ENCODE measurements at places on chromosomes 5 and 9. TPM values are rescaled to one million over a fixed set of nuclear protein-coding genes. Genes with fewer than 3 reads are reported as not detected.

Gene OLFM1
- 53.4 TPM for total RNA-seq

Gene FOXD4
- not detected for total RNA-seq

Gene WDR38
- total RNA-seq, result not detected

Gene COL5A1
- 12.0 TPM for total RNA-seq

Gene PCDHGB6
- 3.4 TPM for total RNA-seq

Gene CARTPT
- total RNA-seq, result not detected

Gene PCAT7
- 3.2 TPM for total RNA-seq

Gene SAXO1
- total RNA-seq, result not detected

Gene C9orf153
- total RNA-seq, result 0.65 TPM

Gene ARID3C
- not detected for total RNA-seq

Gene STPG3
- not detected for total RNA-seq

GRCh38 chr5:159242656-159243055 lies 20.4 kb upstream of the UBLCP1 start:
- no peaks in the 10 kb centered on the region for H3K36me3 ChIP-seq
- H3K27ac ChIP-seq, result no peak overlapping the region
- no peak overlapping the region for H3K4me3 ChIP-seq
- H3K27me3 ChIP-seq, result no peaks in the 10 kb centered on the region
- DNase-seq, result no peak
- H3K4me1 ChIP-seq, result no peaks in the 10 kb centered on the region

GRCh38 chr5:55004729-55005128 lies 19.3 kb upstream of the GZMK start:
- no peak overlapping the region for H3K4me3 ChIP-seq
- no peaks in the 10 kb centered on the region for H3K27me3 ChIP-seq
- no peak for DNase-seq
- no peaks in the 10 kb centered on the region for H3K36me3 ChIP-seq

- no peak overlapping the region for H3K4me3 ChIP-seq
- no peaks in the 10 kb centered on the region for H3K36me3 ChIP-seq
- H3K4me1 ChIP-seq, result no peaks in the 10 kb centered on the region
Observed at GRCh38 chr5:128376577-128376976, 161.5 kb downstream of the FBN2 start.

GRCh38 chr5:158514319-158514985 lies 585.3 kb downstream of the EBF1 start:
- H3K27me3 ChIP-seq, result no peaks in the 10 kb centered on the region
- no peaks in the 10 kb centered on the region for H3K36me3 ChIP-seq
- DNase-seq, result no peak
- H3K27ac ChIP-seq, result no peak overlapping the region

DNA sequence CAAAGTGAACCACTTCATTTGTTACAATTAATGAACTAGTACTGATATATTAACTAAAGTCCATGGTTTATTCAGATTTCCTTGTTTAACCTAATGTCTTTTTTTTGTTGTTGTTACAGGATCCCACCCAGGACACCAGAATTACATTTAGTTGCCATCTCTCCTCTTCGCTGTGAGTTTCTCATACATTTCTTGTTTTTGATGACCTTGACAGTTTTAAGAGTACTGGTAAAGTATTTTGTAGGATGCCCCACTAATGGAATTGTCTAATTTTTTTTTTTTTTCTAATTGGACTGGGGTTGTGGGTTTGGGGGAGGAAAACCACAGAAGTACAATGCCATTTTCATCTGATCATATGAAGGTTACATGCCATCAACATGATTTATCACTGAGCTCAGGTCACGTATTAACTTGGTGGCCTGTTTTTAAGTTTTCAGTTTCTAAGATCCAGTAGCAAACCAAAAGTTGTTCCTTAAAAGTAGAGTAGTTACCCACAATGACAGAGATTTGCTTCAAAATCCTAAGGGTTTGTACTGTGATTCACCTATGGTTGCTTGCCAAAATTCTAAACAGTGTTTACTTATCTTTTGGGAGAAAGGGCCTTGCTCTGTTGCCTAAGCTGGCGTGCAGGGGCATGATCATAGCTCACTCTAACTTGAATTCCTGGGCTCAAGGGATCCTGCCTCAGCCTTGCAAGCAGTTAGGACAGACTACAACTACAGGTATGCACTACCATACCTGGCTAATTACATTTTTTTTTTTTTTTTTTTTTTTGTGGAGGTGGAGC lies 4.5 kb upstream of the OTULIN start:
- no peak overlapping the region for H3K27ac ChIP-seq
- no peak for DNase-seq
- no peaks in the 10 kb centered on the region for H3K36me3 ChIP-seq
- H3K4me1 ChIP-seq, result peaks cover 5% of the 10 kb centered on the region

GRCh38 chr9:133144904-133145851 lies 18.5 kb downstream of the GBGT1 start:
- no peak for DNase-seq
- no peaks in the 10 kb centered on the region for H3K27me3 ChIP-seq
- no peaks in the 10 kb centered on the region for H3K36me3 ChIP-seq
- H3K4me3 ChIP-seq, result peak overlapping the region; percentile 60

DNA sequence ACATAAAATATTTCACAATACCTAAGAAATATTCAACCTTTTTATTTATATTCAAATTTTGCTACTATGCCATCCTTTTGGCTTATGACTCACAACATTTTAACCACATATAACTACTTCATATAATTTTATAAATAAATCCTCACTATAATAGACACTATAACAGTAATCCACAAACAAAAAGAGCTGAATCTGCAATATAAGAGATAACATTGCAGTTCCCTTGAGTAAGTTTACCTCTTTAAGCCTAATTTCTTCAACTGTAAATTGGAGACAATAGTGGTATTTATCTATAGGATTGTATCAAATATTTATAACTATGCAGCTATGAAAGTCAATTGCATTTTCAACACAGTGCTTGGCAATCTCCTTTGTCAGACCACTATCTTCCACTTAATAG lies 1084.5 kb downstream of the NR2F1-AS1 start:
- no peaks in the 10 kb centered on the region for H3K27me3 ChIP-seq
- H3K4me1 ChIP-seq, result no peaks in the 10 kb centered on the region
- no peak overlapping the region for H3K4me3 ChIP-seq
- no peaks in the 10 kb centered on the region for H3K36me3 ChIP-seq

GRCh38 chr5:83510260-83510659 lies 38.7 kb downstream of the VCAN start:
- H3K27me3 ChIP-seq, result no peaks in the 10 kb centered on the region
- H3K4me1 ChIP-seq, result no peaks in the 10 kb centered on the region
- H3K27ac ChIP-seq, result no peak overlapping the region
- H3K4me3 ChIP-seq, result no peak overlapping the region

GRCh38 chr5:177025101-177025601 lies 2.7 kb downstream of the ZNF346 start:
- H3K27me3 ChIP-seq, result no peaks in the 10 kb centered on the region
- no peak overlapping the region for H3K4me3 ChIP-seq
- H3K36me3 ChIP-seq, result no peaks in the 10 kb centered on the region
- no peak overlapping the region for H3K27ac ChIP-seq
- no peaks in the 10 kb centered on the region for H3K4me1 ChIP-seq

DNA sequence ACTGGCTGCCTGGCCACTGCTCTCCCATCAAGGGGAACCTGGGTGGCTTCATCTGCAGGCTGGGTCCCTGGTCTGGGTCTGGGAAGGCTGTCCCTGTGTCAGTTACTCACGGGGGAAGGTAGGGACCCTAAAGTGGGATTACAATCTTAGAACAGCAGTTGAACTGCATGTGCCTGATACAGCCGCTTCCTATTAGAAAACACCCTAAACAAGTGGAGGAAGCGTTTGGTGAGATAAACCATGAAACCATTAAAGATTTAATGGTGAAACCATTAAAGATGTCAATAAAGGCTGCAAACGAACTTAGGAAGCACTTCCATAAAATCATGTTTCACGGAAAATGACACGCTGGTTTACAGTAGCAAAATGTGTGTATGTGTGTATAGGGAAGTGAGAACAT lies 2.5 kb upstream of the GFI1B start:
- no peak for DNase-seq
- no peaks in the 10 kb centered on the region for H3K36me3 ChIP-seq
- no peak overlapping the region for H3K27ac ChIP-seq
- peaks cover 6% of the 10 kb centered on the region for H3K4me1 ChIP-seq
- H3K27me3 ChIP-seq, result no peaks in the 10 kb centered on the region

- H3K36me3 ChIP-seq, result no peaks in the 10 kb centered on the region
- DNase-seq, result no peak
- no peak overlapping the region for H3K27ac ChIP-seq
- no peaks in the 10 kb centered on the region for H3K27me3 ChIP-seq
Observed at GRCh38 chr9:130159057-130159456, 13.1 kb upstream of the NCS1 start.

- H3K27ac ChIP-seq, result no peak overlapping the region
- H3K4me3 ChIP-seq, result no peak overlapping the region
- DNase-seq, result no peak
Observed at GRCh38 chr5:107665036-107665570, 5.6 kb downstream of the EFNA5 start.

- no peak for DNase-seq
- H3K36me3 ChIP-seq, result no peaks in the 10 kb centered on the region
- H3K27ac ChIP-seq, result no peak overlapping the region
- H3K4me3 ChIP-seq, result no peak overlapping the region
- H3K27me3 ChIP-seq, result no peaks in the 10 kb centered on the region
- peaks cover 12% of the 10 kb centered on the region for H3K4me1 ChIP-seq
Observed at GRCh38 chr5:169805527-169805934, 168.5 kb downstream of the DOCK2 start.

GRCh38 chr5:149405550-149406202 lies 26.6 kb upstream of the IL17B start:
- no peaks in the 10 kb centered on the region for H3K36me3 ChIP-seq
- H3K4me1 ChIP-seq, result peaks cover 10% of the 10 kb centered on the region
- no peaks in the 10 kb centered on the region for H3K27me3 ChIP-seq
- DNase-seq, result no peak
- no peak overlapping the region for H3K27ac ChIP-seq
- no peak overlapping the region for H3K4me3 ChIP-seq

GRCh38 chr5:180595381-180596114 lies 4.2 kb upstream of the SCGB3A1 start:
- no peak overlapping the region for H3K27ac ChIP-seq
- no peak overlapping the region for H3K4me3 ChIP-seq
- DNase-seq, result no peak
- H3K4me1 ChIP-seq, result no peaks in the 10 kb centered on the region
- peaks cover 20% of the 10 kb centered on the region for H3K27me3 ChIP-seq

DNA sequence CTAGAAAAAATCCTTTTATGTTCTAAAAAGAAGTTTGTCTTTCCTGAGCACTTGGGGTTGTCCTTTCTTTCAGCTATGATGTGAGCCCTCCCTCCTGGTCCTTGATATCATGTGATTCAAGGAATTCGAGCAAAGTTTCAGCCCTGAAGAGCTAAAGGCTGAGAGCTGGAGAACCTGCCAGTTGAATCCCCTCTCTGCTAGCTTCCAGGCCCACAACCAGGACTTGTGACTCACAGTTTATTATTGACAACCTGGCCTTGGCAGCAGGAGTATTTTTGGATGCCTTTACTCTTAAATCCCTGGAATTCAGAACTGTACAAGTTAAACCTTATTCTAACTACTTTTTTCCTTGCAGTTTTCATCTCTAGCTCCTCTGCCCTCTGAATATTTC lies 182.8 kb downstream of the SPOCK1 start:
- DNase-seq, result no peak
- no peak overlapping the region for H3K27ac ChIP-seq
- no peaks in the 10 kb centered on the region for H3K27me3 ChIP-seq
- H3K36me3 ChIP-seq, result no peaks in the 10 kb centered on the region
- H3K4me1 ChIP-seq, result no peaks in the 10 kb centered on the region

GRCh38 chr5:172395483-172395882 lies 58.8 kb downstream of the SH3PXD2B start:
- H3K27ac ChIP-seq, result no peak overlapping the region
- H3K27me3 ChIP-seq, result no peaks in the 10 kb centered on the region
- no peak for DNase-seq
- H3K4me1 ChIP-seq, result 0 out of 2 replicates have a peak, but pooled peaks cover 2% of the 10 kb centered on the region

GRCh38 chr9:38195737-38196161 lies 126.7 kb upstream of the SHB start:
- H3K27ac ChIP-seq, result no peak overlapping the region
- H3K27me3 ChIP-seq, result no peaks in the 10 kb centered on the region
- H3K4me3 ChIP-seq, result no peak overlapping the region
- no peaks in the 10 kb centered on the region for H3K36me3 ChIP-seq

DNA sequence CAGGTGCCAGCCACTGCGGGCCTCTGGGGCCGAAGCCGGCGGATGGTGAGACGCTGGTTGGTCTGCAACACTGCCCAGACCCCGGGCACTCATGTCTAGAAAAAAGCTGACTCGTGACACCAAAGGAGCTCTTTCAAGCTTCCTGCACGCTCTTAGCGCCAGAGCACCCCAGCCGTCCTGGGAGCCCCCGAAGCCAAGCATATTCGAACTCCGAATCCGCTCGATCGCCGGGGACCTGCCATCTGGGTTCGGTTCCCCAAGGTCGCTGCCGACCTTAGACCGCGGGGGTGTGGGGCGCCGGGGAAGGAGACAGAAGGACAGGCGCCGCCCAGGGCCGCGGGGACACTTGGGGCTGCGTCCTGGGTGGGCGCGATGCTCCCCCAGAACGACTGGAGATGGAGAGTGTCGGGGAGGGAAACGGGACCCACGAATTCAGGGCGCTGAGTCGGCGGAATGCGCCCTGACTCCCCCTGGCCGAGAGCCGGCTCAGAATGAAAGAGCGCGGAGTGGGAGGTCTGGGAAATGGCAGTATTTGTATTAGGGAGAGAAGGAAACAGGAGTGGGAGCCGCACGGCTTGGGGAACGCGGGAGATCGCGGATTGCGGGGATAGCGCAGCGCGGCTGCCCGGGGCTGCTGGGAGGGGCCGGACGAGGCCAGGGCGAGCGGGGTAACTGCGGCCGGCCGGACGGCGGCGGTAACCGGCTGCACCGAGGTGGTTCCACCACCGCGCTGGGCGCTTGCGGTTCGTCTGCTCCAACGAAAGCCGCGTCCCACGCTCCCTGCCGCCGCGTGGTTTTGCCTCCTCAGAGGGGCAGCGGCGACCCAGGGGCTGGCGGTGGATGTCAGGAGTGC lies 20.1 kb upstream of the MARCHF6 start:
- no peaks in the 10 kb centered on the region for H3K4me1 ChIP-seq

- H3K36me3 ChIP-seq, result no peaks in the 10 kb centered on the region
- no peak overlapping the region for H3K27ac ChIP-seq
- H3K4me3 ChIP-seq, result no peak overlapping the region
Observed at GRCh38 chr5:142500227-142500905, 175.5 kb upstream of the SPRY4 start.

DNA sequence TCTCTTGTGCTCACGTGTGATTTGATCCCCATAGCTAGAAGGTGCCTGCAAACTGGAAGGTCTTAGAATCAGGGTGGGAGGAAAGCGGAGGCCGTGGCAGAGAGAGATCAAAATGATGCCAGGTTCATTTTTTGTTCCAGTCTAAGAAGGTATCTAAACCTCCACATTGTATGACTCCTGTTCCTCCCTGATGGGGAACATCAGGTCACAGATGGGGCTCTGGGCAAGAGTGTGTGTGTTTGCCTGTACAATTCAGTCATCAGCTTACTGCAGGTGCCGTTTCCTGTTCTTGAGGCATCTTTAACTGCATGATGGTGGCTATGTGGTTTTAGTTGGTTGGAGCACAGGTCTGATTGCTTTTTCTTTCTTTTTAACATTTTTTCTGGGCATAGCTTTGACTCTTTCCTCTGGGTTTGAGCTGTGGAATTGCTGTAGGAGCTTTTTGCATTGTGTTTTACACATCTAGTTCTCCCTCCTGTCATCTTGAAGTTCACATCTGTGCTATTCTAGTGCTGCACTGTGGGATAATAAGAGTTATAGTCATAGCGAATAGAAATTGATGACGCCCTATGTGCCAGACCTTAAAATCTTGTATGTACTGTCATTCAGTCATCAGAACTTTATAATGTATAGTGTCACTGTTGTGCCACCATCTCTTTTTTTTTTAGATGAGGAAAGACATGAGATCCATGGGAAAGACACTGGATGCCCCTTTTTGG lies 30.8 kb downstream of the ARHGAP26 start:
- no peaks in the 10 kb centered on the region for H3K27me3 ChIP-seq
- no peak overlapping the region for H3K4me3 ChIP-seq
- no peaks in the 10 kb centered on the region for H3K36me3 ChIP-seq
- H3K27ac ChIP-seq, result no peak overlapping the region
- no peak for DNase-seq
